ENCODE measurements at places on chromosomes 5 and 9.

DNA sequence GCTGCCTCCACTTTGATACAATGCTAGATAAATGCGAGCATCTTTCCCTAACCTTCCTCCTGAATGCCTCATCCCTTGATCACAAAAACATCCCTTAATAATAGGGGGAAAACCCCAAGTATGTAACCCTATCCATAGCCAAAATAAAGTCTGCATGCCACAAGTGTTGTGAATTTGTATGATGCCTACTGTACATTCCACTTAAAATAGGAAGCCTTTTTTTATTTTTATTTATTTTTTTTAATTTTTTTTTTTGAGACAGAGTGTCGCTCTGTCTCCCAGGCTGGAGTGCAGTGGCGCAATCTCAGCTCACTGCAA lies 207.0 kb downstream of the AOPEP start:
- no peak for DNase-seq

GRCh38 chr5:173323106-173323798 lies 5.0 kb downstream of the STC2 start:
- DNase-seq = peak; percentile 37

DNA sequence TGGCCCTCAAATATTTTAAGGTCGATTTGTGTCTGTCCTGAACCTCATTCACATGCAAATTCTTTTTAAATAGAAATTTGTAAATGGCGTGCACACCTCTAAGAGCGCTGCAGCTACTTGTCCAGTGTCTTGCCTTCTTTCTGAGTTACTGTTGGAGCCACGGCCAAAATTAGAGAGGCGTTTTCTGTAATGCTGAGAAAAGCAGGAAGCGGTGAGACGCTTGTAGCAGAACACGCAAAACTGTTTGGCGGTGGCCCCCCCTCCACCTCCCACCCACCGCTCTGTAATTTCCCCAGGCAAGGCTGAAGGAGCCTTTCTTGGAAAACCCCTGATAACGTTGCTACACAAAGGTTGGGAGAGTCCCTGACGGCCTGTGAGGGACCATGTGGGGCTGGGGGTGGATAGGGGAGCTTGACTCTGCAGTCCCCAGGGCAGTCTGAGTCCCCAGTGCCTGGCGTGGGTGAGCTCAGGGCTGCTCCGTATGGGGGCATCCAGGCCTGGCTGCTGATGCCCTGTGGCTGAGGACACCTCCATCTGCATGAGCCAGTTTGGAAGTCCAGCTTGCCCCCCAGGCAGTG lies 96.5 kb downstream of the GADD45G start:
- peak; percentile 92 for DNase-seq

DNA sequence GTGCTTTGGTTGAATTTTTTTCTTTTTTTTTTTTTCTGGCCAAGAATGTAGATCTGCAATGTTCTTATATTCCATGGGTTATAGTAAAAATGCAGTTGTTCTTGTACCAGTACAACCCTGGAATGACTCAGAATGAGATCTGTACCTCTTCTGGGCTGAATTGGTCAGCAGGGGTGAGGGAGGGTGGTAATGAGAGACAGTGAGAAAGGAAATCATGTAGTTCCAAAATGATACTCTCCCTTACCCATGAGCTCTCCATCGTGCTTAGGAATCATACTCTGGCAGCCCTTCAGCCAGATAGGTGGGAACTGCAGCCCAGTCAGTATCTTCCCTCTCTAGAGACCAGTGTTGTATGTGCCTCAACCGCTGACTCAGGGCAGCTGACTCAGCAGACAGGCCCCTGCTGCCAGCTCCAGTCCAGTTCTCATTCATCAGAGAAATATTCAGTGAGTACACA lies 2.1 kb upstream of the GLIS3 start:
- no peak for DNase-seq

DNA sequence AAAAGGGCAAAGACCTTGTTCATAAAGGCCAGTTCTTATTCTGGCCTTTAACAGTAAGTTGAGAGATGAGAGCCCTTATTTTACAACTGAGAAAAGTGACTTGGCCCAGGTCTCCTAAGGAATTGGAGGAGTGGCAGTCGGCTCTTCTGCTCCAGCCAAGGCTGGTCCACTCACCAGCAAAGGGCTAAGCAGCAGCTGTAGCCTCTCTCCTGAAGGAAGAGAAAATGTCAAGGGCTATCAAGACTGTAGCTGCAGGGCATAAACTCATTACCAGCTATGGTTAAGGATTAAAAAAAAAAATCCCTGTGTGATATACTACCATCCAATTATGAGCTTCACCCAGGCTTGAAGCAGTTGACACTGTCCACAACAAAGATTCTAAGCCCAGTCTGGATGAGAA lies 138.6 kb upstream of the RAD23B start:
- DNase-seq = no peak

GRCh38 chr9:99431103-99431502 lies 209.0 kb downstream of the SEC61B start:
- DNase-seq = no peak

DNA sequence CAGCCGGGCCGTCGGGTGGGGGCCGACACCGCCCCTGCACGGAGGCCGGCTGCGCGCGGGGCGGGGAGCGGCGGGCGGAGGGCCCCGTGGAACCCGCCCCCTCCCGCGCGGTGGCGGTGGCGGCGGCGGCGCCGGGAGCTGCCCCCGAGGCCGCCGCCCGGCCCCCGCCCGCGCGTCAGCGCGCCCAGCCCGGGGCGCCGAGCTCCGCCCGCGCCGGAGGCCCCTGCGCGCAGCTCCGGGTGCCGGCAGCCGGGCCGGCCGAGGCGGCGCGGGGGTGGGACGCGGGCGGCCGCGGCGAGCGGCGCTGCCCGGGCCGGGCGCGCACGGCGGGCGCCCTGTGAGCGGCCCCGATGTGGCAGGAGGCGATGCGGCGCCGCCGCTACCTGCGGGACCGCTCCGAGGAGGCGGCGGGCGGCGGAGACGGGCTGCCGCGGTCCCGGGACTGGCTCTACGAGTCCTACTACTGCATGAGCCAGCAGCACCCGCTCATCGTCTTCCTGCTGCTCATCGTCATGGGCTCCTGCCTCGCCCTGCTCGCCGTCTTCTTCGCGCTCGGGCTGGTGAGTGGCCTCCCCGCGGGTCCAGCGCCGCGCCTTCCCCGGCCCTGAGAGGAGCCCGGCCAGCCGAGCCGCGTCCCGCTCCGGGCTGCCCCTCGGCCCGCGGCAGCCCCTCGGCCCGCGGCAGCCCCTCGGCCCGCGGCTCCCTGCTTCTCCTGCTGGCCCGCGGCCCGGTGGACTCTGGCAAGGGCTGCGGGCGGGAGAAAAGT lies at the start of gene ADCY2:
ADCY2 (plus strand) TSS at position 192 of the 766 bp plus-strand sequence; CDS start at position 351, 159 bp downstream.
- DNase-seq = no peak

GRCh38 chr5:137145721-137146120 lies 353.4 kb downstream of the SPOCK1 start:
- no peak for DNase-seq

- DNase-seq = no peak
These were observed 1.8 kb downstream of the SGCD start for GRCh38 chr5:156328766-156329165.

DNA sequence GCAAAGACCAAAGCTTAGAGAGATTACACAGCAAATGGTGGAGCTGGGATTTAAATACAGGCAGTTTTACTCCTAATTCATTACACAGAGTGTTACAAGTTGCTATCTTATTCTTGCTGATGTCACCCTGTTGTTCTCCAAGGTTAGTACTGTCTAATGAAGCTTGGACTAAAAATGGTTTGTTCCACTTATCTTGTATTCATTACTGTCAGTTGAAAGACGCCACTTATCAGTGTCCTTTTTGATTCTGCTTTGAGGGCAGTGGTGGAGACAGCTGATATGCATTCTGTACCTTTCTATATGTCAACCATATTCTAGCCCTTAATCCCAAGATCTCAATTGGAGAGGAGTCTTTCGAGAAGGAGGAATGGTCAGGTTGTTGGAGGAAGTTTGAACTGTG lies 14.0 kb upstream of the DENND4C start:
- no peak for DNase-seq

DNA sequence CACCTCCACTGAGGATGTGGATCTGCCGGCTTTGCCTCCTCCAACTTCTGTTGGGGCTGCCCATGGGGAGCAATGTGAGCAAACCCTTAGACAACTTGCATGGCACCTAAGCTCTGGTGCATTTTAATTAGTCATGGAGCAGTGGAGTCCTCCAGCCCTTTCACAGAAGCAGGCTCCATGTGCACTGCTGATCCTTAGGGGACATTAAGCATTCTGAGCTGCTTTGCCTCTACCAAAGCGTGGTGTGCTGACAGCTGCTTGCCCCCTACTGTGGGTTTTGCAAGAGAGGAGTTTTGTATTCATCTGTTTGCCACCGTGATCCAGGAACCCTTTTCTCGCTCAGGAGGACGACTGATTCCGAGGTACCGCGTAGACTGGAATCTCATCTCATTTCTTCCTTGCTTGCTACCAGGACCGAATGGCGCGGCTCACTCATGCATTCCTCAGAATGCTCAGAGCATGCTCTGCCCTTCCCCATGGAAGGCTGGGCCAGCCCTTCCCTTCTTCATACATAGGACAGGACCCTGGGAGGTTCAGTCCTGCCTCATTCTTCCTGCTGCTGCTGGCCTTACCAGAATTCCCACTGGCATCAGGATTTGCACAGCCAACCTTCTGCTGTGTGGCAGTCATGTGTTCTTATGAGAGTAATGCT lies 432.5 kb downstream of the GADD45G start:
- no peak for DNase-seq

GRCh38 chr5:72101828-72102227 lies 5.4 kb upstream of the MAP1B start:
- DNase-seq = no peak

DNA sequence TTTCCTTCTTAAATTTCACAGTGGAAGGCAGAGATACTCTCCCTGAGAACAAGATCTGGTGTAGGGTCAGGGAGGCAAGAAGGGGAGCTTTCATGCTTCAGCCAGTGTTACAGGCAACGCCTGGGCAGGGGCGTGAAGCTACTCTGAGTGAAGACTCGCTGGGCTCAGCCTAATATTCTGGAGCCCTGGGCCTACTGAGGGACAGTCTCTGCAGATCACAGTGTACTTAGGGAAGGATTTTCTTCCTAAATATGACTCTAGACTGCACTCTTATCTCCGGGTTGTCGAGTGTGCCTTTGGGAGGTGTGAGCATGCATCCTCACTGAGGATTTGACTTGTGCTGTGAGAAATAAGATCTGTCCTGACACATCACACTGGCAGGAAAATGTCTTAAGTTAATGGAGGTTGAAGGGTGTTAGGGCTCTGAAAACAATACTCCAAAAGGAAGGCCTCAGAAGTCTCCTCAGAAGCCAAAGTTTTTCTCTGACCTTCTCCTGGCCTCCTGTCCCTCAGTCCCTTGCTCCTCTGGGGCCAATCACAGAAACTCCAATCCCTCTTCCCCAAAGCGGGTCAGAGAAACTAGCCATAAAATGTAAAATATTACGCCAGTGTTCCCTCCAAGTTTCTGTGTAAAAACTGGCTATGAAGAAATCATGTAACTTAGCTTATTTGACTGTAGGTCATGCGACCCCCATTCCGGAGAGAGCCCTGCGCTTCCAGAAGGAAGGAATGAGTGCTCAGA lies 156.8 kb upstream of the TBC1D2 start:
- DNase-seq = no peak

DNA sequence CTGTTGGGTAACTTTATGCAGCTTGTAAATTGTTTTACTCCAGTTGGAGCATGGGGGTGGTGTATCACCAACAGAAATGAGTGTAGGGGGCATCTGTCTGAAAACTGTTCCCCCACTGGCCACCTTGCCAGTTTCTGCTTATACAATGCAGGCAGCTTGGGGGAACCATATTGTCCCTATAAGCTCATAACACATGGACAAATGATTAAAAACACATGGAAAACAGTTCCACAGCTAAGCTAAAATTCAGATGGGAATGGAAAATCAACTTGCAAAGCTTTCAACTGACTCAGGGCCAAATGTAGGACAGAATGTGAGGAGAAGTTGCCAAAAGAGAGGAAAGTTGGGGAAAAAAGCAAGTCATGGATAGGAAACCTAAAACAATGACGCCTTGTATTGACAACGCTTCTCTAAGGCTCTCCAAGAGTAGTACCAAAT lies 7.9 kb upstream of the CER1 start:
- DNase-seq = no peak

DNA sequence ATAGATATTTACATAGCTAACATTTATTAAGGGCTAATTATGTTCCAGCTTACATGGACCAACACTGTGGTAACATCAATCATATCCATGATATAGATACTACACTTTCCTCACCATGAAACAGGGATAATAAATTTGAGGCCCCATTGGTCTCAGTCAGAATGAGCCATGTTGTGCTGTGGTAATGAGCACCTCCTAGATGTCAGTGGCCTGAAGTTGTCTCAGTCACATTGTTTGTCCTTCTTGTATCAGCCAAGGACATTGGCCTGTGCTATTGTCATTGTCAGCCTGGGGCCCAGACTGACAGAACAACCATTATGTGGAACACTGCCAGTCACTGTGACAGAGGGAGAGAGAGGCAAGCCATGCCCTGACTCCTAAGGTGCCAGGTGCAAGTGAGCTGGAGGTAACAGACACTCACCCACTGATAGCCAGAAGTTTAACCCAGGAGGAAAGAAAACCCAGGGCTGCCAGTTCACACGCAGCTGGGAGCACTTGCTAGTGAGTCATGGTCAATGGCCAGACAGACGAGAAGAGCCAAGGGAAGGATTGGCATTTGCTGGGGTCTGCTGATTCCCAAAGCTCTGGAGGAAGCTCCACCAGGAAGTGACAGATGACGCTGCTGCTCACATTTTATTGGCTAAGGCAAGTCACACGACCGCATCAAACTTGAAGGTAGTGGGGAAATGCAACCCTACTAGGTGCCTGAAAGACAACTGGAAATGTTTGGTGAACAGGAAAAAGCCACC lies 224.2 kb downstream of the MELK start:
- no peak for DNase-seq

GRCh38 chr5:170311511-170312300 lies 14.1 kb upstream of the LCP2 start:
- no peak for DNase-seq

DNA sequence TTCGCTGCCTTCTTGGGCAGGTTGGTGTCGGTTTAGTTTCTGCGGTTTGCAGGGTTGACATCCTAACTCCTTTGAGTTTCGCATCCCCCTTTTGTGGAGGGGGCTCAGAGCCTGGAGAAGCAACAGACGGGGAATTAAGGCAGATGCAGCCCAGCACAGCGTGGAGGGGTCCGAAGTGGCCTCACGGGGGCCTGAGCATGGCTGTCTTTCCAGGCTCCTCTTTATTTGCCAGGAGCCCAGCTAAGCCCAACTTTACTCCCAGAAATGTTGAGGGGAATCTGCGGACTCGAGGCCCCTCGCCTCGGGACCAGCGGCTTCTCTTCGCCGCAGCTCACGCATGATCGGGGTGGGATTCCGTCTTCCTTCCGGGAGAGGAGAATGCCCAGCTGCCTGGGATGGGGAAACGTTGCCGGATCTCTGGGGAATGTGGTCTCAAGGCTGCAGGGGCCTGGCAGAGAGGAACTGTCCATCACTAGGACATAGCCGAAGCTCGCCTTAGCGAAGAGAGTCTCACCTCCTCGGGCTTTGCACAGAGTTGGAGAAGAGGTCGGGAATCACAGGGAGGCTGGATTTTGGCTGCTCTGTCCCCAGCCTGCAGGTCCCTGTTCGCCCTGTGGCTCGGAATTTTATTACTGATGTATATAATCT lies 1.3 kb downstream of the RAI14 start:
- DNase-seq = no peak

DNA sequence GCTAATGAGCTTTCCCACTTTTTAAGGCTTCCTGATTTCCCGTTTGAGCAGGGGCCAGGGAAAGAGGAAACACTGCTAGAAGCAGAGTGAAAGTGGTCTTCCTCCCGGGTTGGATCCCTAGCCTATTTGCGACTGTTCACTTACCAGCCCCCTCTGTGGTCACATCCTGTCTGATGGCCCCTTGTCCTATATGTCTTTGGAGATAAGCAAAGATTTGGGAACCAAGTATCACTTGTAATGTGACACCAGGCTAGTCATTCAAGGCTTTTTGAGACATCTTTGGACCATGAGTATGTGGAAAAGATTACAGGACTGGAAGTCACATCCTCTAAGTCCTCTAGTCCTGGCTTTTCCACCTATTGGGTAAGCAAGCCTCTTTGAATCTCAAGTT lies 6.1 kb downstream of the DNAJB5 start:
- no peak for DNase-seq
